NCI-H187 treated with DMSO at 0.1 percent for 48 hours (cell line): ENCODE measurements at places on chromosomes 1 and 21.

DNA sequence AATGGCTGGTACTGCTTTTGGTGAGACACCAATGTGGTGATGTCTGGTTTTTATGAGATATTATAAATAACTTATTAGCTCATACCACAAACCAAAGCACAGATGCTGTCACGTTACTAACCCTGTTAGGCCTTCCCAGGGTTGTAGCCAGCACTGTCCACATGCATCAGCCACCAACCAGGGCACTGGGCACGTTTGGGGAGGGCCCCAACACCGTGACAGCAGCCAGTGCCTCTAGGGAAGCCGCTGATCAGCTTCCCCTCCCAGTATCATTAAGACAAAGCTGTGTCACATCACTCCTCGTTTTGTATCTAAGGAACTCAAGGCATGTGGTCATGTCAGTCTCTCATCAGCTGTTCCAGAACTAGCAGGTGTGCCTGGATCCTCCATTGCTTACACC lies 13.9 kb downstream of the URB1 start:
- no peak for DNase-seq

DNA sequence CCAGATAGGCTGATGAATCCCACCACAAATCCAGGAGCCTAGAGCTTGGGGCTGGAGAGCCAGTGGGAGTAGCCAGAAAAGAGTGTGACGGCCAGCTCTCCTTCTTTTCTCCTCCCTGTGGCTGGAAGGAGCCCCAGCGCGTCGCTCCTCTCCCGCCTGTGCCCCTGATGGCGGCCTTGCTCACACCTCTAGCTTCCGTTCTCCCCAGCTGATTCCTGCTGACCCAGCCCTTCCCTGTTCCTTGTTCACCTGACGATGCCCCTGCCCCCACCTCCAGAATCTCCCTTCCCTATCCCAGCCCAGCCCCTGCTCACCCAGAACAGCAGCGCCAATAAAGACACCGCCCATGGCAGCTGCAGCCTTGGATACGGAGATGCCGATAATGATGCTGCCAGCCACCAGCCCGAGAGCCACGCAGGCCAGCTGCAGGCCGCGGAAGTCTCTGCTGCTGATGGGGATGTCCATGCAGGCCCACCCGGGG lies 656 bp downstream of the KNCN start:
- DNase-seq = no peak

DNA sequence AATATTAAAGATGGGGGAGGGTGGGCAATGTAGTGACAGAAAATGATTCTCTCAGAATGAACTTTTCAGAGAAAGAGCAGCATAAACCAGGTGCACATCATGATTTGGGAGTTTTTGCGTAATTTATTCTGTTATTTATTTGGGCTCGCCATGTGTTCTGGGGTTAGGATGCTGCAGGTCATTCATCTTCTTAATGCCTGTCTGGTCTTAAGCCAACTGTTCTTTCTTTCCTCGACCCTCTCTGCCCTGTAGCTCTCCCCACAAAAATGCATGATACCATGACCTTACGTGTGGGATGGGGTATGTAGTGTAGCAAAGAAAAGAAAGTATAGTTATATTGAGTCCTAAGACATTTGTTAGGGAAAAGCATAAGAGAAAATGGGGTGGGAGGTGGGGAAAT lies 12.3 kb upstream of the TARS2 start:
- DNase-seq = no peak

- DNase-seq = no peak
These were observed 7.3 kb upstream of the PMVK start for GRCh38 chr1:154943649-154944400.

DNA sequence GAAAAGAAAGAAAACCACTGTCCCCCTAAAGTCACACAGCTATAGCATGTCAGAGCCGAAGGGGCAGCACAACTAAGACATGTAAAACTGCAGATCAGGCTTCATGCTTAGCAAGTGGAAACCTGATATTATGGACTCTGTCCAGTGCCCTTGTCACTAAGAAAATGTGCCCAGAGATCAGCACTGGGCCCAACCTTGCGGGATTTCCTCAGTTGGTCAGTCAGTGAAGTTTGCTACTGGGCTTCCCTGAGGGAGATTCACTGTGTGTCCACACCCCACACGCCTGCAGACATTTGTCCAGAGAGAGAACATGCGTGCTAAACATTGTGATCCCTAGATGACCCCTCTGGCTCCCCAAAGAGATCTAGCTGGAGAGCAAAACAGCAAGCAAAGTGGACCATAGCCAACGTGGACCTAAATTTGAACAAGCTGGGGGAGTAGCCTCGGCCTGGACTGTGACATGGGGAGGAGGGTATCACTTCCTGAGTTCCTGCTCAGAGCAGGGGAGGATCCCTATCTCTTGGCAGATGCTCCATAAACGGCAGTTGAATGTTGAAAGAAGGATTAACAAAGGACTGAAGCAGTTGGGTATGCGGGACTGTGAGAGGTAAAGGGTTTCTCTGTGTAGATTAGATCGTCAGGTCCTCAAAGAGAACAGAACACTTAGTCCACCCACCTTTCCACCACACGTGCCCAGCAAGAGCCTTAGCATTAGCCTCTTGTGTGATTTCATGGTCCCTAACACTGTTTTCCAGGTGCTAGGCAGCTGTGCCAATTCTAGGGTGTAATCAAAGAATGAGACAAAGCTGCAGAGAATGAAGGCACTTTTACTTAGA lies 53.6 kb downstream of the GLUL start:
- no peak for DNase-seq

DNA sequence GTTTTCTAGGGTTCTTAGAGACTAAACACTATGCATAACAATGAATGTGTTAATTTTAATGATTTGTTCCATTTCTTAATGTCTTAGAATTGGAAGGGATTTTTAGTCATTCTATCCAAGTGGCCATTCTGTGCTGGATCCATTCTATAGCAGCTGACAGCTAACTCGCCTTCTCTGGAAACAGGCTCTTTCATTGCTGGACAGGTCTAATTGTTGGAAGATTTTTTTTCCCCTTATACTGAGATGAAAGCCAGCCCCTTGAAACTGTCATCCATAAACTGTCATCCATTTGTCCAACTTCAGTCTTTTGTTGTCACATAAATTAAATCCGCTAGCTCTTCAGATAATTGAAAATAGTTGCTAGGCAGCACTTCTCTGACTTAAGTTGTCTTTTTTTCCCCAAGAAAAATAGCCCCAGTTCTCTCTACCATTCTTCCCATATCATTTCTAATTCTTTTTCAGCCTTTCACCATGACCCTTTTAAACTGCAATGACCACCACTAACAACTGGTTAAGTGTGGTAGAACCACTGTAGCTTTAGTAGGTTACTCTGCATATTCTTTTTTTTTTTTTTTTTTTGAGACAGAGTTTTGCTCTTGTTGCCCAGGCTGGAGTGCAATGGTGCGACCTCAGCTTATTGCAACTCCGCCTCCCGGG lies 19.7 kb downstream of the AK4 start:
- DNase-seq = no peak

GRCh38 chr1:224923726-224924125 lies 5.7 kb upstream of the DNAH14 start:
- DNase-seq = no peak

GRCh38 chr1:172185996-172186395 lies 234.5 kb upstream of the C1orf105 start:
- DNase-seq = no peak

GRCh38 chr1:160489513-160490261 lies 33.4 kb downstream of the SLAMF6 start:
- no peak for DNase-seq

DNA sequence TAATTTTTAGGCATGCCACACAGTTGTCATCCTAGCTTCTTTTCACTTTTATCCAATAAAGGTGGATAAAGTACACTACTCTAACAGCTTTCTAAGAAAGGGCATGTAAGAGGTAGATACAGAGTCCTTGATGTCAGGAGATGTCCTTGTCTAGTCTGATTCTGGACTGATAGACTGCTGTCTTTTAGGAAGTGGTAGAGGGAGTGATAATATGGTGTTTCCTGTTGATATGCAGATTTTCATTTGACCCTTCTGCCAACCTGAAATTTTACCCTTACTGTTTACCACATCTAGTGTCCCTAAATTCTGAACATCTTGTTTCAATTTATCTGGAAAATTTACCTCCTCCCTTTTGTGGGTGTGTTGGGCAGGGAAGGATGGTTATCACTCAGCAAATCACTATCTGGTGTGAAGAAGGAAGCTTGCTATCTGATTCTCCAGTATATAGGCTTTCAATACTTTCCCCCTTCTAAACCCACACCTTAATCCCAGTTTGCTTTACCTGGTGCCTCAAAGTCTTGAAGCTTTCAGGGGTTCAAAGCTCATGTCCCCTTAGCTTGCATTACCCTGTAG lies 354.9 kb upstream of the SNX7 start:
- DNase-seq = no peak

DNA sequence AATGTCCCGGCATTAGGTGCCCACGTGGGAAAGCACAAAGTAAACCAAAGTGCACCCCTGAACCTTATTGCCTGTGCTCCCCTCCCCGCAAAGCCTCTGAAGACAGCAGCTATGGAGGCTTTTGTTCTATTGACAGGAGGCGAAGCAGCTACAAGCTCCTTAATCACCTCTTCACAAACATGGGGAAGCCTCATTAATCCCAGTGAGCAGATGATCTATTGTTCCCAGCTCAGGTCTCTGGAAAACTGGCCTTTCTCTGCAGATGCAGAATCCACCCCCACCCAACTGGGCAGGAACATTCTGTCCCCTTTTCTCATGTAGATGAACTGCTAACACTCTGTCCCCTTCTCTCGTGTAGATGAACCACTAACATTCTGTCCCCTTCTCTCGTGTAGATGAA lies 190.5 kb upstream of the CSF3R start:
- DNase-seq = no peak

DNA sequence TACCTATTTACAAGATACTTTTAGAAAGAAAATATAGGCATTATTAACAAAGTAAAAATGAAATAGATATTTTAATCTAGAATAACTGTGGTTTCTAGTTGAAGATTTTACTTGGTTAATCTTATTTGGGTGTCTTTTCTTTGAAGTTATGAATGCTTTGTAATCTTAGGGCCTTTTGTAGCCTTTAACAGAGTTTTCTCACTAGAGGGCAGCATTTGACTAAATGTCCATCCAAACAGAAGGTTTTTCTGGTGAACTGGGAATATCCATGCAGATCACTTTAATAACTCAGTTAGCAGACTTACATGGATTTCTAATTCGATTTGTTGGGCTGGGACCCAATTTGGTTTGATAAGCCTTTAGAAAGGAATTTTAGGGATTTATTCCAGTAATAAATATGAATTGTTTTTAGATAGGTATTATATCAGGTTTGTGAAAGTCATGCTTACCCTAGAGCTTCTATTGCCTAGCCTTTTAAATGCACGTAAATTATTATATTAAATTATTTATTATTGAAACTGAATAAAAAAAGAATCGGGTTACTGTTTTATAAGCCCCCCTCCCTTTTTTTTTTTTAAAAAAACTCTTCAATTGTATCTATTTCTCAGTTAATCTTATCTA lies 119.7 kb downstream of the ZNF326 start:
- DNase-seq = no peak

GRCh38 chr1:226555092-226555491 lies 6.5 kb downstream of the STUM start:
- DNase-seq = no peak

DNA sequence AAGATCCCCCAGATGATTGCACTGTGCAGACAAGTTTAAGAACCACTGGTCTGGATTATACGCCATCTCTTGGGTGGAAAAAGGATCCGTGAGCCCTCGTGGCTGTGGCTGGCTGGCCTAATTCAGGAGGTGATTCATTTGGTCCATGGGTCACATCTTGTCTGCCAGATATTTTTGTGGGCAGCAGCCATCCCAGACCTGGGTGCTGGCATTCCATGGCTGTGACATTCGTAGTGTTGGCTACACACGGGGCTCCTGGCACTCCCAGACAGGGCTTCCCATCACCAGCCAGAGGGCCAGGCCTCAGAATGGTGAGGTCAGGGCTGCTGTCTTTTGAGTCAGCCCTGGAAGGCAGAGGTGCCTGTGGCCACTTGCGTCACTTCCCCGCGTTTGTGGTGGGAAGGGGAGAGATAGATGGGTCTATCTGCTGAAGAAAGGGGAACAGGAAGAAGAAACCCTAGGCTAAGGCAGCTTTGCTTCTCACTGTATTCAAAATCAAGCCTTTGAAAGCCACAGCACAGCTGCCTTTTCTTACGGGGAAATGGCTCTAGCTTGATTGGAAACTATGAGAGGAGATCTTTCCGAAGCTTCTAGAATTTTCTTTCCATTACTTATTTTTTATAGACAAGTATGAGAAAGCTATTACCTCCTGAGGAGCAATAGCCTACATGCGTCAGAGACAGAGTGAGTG lies 32.4 kb downstream of the EIF2D start:
- DNase-seq = no peak

- DNase-seq = no peak
These were observed 380.6 kb downstream of the SIPA1L2 start for GRCh38 chr1:232249339-232249738.

DNA sequence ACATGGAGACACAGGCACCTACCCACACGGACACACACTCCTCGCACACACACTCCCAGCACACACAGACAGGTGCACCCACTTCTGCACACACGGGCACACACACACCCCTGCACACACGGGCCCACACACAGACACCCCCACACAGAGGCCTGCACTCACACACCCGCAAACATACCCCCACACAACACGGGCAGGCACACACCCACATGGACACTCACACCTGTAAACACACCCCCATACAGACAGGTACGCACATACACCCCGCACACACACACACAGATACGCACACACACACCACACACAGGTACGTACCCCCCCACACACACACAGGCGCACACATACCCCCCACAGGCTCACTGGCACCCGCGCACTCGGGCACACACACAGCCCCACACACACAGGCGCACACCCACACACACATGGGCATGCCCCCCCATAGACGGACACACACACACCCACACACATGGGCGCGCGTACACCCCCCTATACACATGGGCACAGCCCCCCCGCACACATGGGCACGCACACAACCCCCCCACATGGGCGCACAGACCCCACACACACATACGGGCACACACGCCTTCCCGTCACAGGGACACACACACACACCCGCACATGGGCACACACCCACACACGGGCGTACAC lies 6.1 kb downstream of the ATAD3A start:
- DNase-seq = no peak

DNA sequence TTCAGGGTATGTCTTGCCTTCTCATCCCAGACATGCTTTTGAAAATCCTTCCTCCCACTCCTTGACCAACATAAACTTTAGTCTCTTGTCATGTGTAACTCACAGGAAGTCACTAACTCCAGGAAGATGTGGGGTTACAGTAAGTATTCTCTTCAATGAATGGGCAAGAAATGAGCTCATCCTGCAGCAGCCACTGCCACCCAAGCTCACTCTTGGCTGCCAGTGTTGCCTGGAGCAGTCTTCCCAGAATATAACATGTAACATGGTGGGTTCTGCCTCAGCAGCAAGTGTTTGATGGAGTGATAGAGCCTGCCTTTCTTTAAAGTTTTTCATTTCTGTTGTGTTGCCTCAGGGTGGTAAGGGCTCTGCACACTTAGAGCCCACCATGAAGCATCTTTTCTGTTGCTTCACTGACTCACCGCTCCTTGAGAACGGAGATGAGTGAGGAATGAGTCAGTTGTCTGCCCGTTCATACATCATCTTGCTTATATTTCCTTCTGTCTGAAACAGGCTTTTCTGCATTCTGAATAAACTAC lies 187.0 kb downstream of the TPR start:
- DNase-seq = no peak

GRCh38 chr1:9271861-9272595 lies 20.7 kb upstream of the SPSB1 start:
- DNase-seq = no peak
